Fibroblast of the aortic adventitia (primary cell): ENCODE measurements at places on chromosomes 7 and 10.

- peak; percentile 28 for DNase-seq
Measured at GRCh38 chr10:84335516-84335915, 7.1 kb downstream of the CCSER2 start.

DNA sequence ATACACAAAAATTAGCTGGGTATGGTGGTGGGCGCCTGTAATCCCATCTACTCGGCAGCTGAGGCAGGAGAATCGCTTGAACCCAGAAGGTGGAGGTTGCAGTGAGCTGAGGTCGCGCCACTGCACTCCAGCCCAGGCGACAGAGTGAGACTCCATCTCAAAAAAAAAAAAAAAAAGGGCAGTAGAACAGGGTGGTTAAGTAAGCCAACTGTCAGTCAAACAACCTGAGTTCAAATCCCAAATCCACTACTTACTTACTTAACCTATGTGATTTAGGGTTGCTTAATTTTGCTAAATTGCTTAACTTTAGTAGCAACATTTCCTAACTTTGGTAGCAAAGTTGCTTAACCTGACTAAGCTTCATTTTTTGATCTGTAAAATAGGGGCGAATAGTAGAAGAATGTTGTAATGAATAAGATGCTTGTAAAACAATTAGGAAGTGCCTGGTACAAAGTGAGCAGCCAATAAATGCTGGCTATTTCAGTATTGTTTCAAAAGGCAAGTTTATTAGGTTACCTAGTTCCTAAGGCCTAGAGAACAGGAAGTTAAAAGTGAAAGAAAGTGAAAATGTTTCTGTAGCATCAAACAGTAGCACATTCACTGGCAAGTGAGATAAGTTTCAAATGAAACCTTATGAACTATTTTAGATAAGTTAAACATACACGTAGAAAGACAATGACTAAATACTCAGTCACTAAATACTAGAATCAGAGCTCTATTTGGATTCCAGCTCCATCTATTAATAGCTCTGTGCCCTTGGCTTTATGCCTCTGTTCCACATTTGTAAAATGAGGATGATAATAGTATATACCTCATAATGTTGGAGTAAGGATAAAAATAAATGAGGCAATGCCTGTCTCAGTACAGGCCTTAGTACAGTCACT is 64.3 kb downstream of the HOXA1 start:
- peak; percentile 85 for DNase-seq

DNA sequence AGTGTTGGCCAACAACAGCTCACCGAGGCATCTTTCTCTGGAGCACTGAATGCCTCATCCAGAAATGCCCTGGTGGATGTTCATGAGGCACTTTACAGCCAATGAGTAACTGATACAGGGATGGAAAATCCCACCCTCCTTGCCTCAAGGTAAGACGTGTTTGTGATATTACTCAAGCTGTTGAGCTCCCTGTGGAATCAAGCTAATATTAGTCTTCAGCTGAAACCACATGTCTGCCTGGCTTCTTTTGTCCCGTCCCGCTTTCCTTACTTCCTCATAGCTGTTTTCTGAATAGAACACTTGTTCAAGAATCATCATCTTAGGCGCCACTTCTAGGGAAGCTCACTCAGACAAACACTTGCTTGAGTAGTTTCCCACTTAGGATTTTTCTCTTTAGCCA is 422.4 kb downstream of the INHBA start:
- DNase-seq = no peak

DNA sequence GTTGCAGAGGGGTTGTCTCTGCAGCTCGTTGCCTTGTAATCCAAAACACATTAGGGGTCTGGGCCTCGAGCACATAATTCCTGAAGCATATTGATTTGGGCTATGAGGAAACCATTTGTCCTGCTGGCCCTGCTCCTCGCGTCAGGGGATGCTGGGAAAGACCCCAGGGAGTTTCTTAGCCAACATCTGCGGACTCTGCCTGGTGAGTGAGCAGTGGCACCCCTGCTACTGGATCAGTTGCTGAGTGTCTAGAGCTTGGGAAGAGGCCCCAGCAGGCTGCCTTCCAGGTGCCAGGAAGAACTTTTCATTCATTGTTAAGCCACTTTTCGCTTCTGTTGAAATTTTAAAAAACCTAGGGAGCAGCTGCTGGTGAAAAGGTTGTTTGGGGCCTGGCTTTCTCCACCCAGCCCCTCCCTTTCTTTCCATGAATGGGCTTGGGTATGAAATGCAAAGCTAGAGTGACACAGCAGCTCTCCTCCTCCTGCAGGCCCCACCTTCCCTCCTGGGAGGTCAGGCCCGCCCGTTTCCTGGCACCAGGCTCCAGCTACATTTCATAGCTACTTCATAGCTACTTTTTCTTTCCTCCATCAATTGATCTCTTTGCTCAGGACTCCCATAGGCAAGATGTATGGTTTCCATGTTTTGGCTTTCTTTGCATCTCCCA is 26.8 kb downstream of the TACR2 start:
- peak; percentile 68 for DNase-seq

GRCh38 chr7:66050990-66051448 is 24.6 kb upstream of the ASL start:
- DNase-seq = peak; percentile 98

GRCh38 chr7:92737706-92738105 is 98.7 kb downstream of the CDK6 start:
- DNase-seq = no peak

GRCh38 chr10:120969219-120969645 is 118.1 kb downstream of the WDR11 start:
- DNase-seq = no peak

DNA sequence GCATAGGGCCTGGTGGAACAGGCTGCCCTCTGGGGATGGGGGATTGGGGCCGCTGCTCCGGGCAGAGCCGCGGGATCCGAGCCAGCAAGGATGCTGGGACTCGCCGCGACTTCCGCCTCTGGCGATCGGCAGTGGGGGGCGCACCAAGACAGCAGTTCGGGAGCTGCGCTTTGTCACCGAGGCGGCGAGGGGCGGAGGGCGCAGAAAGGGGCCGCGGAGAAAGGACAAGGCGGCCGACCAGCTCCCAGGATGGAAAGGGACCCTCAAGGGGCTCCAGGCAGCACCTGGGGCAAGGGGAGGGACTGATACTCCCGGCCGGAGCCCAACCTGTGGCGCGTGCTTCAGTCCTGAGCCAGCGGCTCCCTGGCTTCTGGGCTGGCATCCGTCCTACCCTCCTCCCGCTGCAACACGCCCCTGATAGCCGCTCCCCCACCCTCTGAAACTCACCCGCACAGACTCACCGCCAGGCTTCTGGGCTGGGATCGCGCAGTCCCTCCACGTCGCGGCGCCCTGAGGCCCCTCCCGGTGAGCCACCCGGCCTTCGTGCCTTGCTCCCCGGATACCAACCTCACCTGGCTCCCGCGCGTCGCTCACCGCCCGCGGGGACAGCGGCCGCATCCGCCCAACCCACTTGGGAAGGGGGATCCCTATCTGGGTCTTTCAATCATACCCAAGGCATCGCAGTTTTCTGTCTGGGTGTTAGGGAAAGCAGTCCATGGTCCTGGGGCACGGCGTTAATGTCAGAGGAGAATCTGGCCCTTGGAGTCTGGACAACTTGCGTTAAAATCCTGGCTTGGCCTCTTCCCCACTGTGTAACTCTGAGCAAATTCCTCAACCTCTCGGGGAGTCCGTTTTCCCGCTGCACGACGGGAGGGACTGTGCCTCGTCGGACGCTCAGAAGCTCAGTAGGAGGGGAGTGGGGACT is 7.0 kb upstream of the EVX1 start:
- no peak for DNase-seq

DNA sequence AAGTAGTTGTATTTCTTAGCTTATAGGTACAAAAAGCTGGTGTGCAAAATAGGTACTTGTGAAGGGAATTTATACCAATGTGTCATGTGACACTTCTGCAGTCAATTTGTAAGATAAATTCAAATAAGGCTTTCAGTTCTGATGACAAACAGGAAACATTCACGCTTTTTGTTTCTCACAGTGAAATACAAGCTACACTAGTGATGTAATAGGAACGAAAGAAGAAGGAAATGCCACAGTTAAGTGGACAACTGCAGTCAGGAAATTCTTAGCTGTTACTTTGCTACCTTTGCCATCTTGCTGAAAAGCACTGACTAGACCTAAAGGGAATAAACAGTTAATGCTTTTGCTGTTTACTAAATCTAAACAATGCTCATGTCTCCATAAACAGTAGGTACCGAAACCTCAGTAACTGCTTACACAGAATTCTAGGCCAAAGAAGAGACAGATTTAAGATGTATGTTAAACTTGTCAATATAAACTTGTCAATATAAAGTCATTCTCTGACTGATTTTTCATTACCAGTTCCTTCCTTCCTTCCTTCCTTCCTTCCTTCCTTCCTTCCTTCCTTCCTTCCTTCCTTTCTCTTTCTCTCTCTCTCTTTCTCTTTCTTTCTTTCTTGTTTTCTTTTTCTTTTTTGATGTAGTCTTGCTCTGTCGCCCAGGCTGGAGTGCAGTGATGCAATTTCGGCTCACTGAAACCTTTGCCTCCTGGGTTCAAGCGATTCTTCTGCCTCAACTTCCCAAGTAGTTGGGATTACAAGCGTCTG is 10.1 kb downstream of the OTUD1 start:
- peak; percentile 26 for DNase-seq

- peak; percentile 92 for DNase-seq
Measured at GRCh38 chr10:43809211-43809930, 160.7 kb upstream of the ZNF32 start.

DNA sequence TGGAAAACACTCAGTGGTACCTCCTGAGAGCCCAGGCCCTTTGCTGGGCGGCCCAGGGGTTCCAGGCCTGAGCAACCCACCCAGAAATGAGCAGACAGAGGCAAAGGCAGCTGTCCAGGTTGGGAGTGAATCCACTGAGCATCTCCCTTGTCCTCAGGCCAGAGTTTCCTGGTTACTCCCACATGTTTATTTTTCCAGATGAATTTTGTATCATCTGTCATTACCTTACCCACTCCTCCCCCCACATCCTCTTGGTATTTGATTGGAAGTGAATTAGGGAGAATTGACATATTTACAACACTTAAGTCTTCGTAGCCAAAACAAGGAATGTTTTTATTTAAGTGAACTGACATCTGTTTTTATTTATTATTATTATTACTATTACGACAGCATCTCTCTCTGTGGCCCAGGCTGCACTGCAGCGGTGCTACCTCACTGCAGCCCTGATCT is 13.2 kb upstream of the LMBR1 start:
- DNase-seq = no peak

- no peak for DNase-seq
Measured at GRCh38 chr10:43753397-43754061, 104.8 kb upstream of the ZNF32 start.

GRCh38 chr10:49363309-49364031 is 32.4 kb downstream of the DRGX start:
- DNase-seq = no peak

GRCh38 chr10:17348501-17349349 is 105.7 kb downstream of the ST8SIA6 start:
- DNase-seq = peak; percentile 86

GRCh38 chr10:29702273-29703164 is 67.7 kb upstream of the SVIL start:
- DNase-seq = peak; percentile 58

GRCh38 chr7:102306916-102307677 is 20.4 kb downstream of the SH2B2 start:
- DNase-seq = no peak

- DNase-seq = no peak
Measured at GRCh38 chr10:113751181-113751732, at the start of gene PLEKHS1. Gene PLEKHS1, plus strand, starts transcription at chr10:113751682. Its CDS starts 3,596 bp downstream, at chr10:113755278.

DNA sequence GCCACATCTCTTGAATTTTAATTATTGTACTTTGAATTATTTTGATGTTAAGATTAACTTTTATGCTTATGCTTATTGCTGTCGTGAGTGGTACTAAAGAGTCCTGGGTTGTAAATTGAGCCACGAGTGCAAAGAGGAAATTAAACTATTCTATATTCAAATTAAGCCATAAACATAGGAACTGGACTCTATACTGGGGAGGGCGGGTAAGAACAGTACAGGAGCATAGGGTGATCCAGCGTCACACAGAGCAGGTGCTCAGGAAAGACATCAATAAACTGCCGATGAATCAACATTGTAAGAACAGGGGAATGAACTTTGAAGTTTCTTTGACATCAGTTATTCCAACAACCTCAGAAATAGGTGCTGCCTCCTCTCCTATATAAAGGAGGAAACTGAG is 219.6 kb downstream of the CACNB2 start:
- no peak for DNase-seq

GRCh38 chr10:24920907-24921881 is 31.2 kb downstream of the PRTFDC1 start:
- DNase-seq = peak; percentile 97

GRCh38 chr7:40356871-40357709 is 222.3 kb downstream of the SUGCT start:
- peak; percentile 54 for DNase-seq

DNA sequence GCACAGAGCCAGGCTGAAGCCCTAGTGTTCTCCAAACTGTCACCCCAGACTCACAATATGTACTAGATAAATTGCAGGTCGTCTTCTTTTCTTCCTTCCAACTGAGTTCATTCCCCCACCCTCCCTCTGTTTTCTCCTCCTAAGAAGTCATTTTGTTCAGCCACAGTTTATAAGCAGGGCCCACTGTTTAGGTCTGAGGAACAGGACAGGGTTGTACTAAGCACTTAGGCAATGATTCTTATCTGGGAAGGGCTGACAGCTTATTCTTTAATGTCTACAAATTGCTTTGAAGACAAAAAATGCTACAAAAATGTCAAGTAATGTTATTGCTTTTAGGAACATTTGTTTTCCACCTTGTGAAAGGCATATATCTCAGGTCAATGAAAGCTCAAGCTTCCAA is 59.1 kb downstream of the CDC123 start:
- no peak for DNase-seq

GRCh38 chr7:143948733-143949132 is 5.9 kb upstream of the OR2F1 start:
- DNase-seq = no peak

DNA sequence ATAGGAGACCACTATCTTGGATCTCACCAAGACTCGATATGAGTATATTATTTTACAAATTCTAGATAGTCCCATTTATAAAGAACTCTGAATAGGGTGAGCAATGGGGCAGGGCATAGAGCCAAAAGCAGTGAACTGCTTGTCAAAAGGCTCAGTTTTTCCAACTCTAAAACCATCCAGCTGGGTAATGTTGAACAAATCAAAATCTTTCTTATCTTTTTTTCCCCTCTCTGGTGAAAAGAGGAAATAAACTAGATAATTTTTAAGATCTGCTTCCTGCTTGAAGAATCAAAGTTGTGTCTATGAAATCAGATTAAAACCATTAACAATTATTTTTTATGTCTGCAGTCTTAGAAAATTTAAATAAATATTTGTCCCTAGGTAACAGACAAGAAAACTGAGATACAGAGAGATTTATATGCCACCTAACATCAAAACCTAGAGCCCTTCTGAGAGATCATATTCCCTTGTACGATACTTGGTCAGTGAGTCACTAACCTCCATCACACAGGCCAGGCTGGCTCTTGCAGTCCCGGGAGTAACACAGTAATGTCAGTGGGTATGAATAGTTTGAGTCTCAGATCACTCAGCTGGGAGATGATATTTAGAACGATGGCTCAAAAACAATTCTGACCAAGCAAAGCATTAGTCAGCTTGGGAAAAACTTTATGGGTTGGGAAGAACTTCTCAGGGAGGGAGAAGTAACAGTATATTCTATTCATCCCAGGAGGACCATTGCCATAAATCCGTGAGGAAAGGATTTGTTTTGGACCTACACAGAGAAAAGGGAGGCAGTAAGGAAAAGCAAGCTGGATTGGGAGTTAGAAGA is 178.8 kb downstream of the REEP3 start:
- DNase-seq = peak; percentile 95

- no peak for DNase-seq
Measured at GRCh38 chr7:13908667-13909397, 80.6 kb downstream of the ETV1 start.
